NCI-H2107 (cell line): ENCODE measurements at places on chromosomes 4 and X.

GRCh38 chr4:117385526-117385925 is 300.1 kb upstream of the TRAM1L1 start:
- no peak for DNase-seq

DNA sequence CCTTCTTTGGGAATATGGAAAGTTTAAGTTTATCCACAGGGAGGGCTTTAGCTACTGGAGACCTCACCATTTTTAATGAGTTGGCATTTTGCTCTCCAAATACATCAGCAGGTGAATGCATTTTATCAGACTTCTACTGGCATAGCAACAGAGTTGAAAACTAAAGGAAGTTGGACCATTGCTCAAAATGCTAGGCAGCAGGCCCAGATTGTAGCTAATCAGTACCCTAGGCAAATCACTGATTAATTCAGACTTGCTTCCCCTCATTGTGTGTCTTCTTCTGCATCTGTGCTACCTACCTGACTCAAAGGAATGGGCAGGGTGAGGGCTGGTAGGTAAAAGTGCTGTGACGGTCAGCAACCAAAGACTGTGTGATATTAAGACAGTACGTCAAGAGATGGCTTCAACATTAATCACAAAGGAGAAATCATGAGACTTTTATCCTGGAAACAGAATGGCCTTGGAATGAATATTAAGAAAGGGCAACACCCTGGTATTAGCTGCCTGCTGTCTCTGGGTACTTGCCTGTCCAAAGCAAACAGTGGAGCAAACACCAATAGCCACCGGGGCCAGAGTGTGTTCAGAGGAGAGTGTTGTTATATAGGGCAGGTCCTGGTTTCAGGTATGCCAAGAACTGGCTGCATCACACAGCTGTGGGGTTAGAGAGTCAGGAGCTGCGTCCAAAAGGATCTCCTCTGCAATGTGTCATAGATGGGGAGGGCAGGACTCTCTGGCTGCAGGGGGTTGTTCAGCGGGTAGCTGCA is 17.1 kb upstream of the SMIM20 start:
- DNase-seq: no peak

- no peak for DNase-seq
Measured at GRCh38 chrX:111837197-111837596, 38.8 kb upstream of the TRPC5OS start.

DNA sequence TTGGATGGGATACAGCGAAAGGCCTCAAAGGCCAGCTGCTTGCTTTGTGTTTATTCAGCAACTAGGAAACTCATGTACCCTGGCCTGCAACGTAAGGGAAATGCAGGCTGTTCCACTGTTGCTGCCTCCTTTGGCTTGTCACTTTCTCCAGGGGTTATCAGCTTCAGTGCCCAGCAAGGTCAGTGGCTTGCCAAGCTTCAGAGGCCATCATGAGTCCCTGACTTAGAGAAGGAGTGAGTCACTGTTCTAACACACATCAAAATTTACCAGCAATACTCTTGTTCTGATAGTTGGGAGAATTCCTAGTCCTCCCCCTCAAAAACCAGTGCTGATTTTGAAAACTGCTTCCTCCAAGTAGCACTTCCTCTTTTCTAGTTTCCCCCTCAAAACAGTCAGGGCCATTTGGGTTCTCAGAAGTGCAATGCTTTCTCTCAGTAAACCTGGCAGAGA is 250.8 kb downstream of the ARHGAP24 start:
- no peak for DNase-seq

DNA sequence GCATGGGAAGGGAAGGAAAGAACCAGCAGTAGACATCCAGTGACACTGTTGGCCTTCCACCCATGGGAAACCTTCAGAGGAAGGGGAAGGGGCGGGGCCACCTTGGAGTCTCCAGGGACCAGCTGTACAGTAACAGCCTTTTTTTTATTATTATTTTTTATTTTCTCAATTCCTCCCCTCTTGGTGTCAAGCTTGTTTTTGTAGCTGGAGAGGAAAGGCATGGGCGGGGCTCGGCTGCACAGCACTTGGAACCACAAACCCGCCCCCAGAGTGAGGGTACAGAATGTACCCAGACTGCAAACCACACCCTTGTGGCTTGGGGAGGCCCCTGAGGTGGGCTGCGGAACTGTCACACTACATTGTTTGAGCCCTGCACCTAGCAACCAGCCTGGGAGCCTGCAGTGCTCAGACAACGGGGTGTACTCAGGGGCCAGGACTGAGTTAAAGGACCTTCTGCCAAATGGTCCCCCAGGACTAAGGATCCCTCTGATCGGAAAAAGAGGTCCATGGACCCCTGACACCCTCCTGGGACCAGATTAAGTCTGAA is 45.7 kb downstream of the PRPS1 start:
- DNase-seq: no peak
